ENCODE measurements at places on chromosomes 1 and 21.

DNA sequence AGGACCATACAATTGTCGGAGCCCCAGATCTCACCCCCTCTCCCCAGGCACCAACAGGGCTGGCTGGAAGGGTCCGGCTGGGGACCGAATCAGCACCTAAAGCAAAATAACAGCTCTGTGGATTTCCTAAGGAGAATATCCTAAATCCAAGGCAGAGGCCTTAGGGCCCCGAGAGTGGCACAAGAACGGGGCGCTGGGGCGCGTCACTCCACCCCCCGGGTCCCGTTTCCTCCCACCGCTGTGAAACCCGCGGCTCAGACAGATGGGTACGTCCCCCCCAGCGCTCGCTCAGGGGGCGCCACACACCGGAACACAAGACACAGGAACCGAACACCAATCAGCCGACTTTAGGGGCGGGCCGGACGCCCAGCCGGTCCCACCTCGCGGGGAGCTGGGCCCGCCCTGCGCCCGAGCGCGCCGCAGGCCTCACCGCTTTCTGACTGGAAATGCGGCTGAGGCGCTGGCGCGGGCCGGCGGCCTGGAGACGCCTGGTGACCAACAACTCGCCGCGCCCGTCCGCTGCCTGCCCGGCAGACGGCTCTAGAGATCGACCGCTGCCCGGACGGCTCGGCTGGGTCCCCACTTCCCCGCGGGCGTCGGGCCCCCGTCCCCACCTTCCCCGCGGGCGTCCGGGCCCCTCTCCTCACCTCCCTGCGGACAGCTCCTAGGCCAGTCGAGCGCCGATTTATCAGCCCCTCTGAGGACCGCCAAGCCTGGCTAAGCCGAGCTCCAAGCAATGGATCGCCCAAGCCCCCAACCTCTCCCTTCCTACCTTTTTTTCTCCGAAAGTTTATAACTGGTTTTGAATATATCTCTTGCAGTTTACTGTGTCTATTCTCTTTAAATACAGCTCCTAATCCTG is at the start of gene HFM1:
Gene HFM1, minus strand, starts transcription at position 687 of the 862 bp plus-strand sequence. CDS start 3,755 bp downstream, outside the sequence.
- DNase-seq = peak; percentile 79

GRCh38 chr1:85661767-85662166 is 46.5 kb downstream of the ZNHIT6 start:
- no peak for DNase-seq

DNA sequence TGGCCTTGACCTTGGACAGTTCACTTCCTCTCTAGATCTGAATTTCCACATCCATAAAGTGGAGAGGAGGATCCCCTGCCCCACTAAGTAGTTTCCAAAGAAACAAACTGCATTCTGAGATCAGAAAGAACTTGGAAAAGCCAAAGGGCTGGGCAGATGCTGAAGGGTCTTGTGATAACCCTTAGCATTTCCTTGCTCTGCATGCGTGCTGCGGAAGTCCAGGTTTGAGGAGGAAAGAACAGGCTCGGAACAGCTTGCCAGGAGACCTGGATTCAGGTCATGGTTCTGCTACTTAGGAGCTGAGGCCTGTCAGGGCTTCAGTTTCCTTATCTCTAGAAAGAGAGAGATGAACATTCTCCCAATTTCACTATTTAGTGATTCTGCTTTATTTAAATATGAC is 27.2 kb downstream of the IGFN1 start:
- DNase-seq = no peak

DNA sequence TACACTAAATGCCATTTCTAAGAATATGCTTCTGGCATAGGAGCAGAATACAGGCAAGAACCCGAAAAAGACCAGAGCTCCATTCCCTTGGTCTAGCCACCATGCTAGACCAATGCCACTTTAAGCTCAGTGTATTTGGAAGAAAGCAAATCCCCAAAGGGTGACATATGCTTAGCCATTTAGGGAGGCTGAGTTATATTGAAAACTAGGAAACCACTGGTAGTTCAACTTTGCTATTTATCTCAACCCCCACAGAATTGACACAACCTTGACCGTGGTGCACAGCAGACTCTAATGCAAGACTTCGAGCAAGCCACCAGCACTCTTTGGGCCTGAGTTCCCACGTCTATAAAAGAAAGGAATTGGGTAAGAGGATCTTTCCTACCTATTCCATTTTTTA is 167.9 kb downstream of the ADSS2 start:
- DNase-seq = no peak

GRCh38 chr1:229148041-229148671 is 122.8 kb upstream of the RAB4A start:
- DNase-seq = peak; percentile 42

DNA sequence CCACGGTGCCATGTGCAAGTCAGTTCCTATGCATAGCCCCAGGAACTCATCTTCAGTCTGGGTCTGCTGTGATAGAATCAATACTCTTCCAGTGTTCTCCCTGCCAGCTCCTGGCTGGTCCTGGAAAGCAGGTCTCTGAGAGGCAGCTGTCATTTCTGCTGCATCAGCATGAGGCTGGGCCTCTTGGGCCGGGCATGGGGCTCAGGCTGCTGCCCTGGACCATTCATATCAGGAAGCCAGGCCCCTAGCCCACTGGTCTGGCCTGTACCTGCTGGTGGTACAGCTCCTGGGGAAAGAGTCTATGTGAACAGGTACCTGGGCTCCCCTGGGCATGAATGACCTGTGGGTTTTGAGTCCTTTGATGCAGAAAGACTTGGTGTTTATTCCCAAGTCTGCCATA is 173.6 kb upstream of the CSF3R start:
- no peak for DNase-seq

DNA sequence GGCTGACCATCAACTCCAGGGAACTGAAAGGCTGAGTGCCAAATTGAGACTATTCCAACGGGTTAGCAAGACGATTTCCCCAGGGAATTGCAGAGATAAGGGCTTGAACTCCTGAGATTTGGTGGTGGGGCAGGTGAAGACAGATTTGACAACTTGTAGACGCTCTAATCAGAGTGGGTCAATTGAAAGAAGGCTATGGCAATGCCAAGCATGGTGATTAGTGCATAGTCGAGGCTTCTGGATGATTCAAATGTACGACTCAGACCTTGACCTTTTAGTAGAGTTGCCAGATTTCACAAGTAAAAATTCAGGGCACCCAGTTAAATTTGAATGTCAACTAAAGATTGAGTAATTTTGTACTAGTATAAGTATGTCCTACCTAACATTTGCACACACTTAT is 302.1 kb upstream of the SPAG17 start:
- no peak for DNase-seq

- no peak for DNase-seq
Measured at GRCh38 chr1:84700070-84700469, 9.8 kb upstream of the SSX2IP start.

- DNase-seq = no peak
Measured at GRCh38 chr1:206913766-206914537, 7.8 kb downstream of the FCMR start.

DNA sequence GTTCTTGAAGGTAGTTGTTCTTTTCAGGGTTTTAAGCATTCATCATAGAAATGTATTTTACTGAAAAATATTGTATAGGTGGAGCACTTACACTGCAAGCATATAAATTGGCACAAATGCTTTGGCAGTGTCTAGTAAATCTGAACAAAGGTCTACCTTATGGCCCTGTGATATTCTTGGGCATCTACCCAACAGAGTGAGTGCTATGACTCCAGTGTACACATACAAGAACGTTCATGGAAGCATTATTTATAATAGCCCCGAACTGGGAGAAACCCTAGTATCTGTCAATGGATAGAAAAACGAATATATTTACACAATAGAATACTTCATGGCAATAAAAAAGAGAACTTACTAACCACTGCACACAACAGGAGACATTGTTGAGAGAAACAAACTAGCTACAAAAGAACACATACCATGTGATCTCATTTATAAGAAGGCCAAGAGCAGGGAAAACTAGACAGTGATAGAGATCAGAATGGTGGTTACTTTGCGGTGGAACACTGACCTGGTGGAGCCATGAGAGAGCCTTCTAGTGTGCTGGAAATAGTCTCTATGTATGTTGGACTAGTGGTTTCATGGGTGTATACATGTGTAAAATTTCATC is 96.0 kb downstream of the MAB21L3 start:
- no peak for DNase-seq

DNA sequence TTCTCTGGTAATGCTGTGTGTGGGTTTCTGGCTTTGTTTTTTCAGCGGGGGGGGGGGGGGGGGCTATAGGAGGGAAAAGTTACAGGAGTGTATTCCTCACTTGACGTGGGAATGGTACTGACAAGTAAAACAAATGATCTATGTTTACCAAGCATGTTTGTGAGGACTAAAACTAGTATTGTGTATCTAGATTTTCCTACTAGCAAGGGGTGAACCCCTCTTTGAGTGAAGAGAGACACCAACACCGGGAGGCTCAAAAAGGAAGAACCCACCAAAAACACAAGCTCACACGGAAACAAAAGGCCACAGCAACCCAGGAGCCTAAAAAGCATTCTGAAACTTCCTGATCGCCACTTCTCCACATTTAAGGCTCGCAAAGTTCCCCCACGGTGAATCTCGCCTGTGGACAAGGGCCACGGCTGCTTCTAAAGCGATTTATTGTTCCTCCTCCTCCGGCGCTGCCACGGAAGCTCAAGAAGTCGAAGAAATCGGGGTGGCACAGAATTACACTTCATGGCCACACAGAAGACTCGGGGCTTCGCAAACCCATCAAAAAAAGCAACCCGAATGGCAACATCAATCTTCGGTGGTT is 703 bp downstream of the PUM1 start:
- no peak for DNase-seq

DNA sequence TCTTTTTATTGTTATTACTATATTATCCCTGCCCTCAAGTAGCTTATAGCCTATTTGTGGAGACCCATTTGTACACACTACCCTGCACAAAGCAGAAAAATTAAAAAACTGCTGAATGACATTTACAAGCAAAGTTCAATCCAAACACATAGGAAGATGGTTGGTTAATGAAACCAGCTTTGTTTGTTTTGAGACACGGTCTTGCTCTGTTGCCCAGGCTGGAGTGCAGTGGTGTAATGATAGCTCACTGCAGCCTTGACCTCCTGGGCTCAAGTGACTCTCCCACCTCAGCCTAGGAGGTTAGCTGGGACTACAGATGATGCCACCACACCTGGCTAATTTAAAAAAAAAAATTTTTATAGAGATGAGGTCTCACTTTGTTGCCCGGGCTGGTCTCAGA is 31.6 kb downstream of the TGFB2 start:
- no peak for DNase-seq

DNA sequence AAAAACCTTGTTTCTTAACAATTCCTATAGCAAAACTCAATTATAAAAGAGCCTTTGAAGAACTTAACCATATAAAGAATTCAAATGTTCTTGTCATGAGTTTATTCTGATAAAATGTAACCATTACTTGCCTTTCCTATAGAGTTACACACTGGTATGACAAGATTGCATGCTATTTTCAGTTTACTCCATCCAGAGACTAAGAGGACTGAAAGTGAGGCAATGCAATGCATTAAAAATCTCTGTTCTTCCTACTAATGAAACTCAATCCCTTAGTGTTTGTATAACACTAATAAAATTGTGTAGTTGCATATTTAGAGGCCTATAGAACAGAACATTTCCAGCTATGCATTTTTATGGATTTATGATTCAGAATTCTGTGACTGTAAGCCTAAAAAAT is 88.1 kb downstream of the COP1 start:
- no peak for DNase-seq

GRCh38 chr1:154847891-154848290 is 22.2 kb downstream of the KCNN3 start:
- peak; percentile 61 for DNase-seq

GRCh38 chr1:8354038-8354437 is 36.1 kb downstream of the SLC45A1 start:
- no peak for DNase-seq

DNA sequence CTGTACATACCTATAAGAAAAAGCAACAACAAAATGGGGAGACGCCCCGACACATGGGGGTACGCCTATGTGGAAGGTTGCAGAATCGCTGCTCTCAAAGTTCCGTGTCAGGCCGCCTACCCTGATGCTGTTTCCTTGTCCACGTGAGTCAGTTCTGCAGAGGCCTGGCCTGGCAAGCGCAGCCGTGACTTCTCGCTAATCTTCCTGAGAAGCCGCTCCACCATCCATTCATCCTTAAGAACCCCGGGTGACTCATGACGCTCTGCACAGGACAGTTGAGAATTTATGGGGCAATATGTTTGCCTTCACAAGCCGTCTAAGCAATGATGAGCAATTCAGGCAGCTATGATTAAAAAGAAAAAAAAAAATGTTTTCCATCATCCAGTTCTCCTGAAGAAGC is 122.3 kb upstream of the TMPRSS2 start:
- no peak for DNase-seq

GRCh38 chr21:36889401-36889800 is 77.1 kb downstream of the HLCS start:
- DNase-seq = no peak

DNA sequence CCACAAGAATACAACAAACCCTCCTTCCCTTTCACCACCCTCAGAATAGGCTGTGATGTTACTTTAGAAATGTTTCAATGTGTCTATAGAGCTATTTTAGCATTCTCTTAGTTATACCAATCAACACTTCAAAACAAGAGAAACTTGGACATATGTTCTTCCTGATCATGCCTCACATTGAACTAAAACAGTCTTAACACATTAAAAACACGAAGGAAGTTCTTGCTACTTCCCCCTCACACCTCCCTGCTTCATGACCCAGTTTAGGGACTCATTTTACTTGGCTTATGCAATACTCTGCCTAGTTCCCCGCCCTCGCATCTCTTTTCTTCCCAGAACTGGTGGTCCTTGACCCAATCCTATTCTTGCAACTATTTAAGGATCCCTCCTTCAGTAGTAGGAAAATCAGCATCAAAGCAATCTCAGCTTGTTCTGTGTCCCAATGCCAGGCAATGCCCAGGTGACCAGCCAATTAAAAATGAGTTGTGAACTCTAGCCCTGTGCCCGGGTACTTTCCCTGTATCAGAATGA is 408.8 kb upstream of the BEND5 start:
- no peak for DNase-seq

DNA sequence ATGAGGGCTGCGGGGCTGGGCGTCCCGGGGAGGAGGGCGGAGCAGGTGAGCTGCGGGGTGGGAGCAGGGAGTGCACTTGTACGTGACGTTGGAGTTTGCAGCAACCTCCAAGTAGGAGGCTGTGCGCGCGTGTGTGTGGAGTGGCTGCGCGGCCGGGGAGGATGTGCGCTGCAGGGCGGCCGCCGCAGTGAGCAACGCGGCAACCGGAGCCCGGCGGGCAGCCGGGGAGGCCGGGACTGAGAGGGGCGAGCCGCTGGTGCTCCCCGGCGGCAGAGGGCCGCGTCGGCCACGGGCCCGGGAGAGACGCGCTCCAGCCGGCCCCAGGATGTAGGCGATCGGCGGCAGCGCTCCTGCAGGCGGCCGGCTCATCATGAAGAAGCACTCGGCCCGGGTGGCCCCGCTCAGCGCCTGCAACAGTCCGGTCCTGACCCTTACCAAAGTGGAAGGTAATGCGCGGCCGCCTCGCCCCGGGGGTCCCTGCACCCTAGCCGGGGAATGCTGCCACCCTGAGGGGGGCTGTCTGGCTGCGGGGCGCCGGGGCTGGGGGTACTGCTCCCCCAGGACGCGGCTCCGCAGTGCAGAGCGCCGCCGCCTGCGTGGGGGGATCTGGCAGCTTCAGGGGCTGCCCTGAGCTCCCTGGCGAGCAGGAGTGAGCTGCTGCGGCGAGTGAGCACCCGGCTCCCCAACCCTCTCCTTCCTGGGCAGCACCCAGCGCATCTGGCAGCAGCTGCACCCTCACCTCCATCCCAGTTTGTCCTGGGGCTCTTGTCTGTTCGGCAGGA is 158.9 kb upstream of the COA6 start:
- DNase-seq = no peak

- DNase-seq = no peak
Measured at GRCh38 chr1:180210008-180210620, 19.9 kb upstream of the LHX4 start.
